T-helper 2 cell (primary cell): ENCODE measurements at places on chromosomes 6 and 20.

- no peak for DNase-seq
These were observed 95.4 kb upstream of the NKX2-2 start for GRCh38 chr20:21609221-21609620.

GRCh38 chr6:4775494-4776130 lies 592 bp upstream of the CDYL start:
- DNase-seq, result peak; percentile 57

GRCh38 chr20:17197041-17197440 lies 29.8 kb upstream of the PCSK2 start:
- DNase-seq, result no peak

DNA sequence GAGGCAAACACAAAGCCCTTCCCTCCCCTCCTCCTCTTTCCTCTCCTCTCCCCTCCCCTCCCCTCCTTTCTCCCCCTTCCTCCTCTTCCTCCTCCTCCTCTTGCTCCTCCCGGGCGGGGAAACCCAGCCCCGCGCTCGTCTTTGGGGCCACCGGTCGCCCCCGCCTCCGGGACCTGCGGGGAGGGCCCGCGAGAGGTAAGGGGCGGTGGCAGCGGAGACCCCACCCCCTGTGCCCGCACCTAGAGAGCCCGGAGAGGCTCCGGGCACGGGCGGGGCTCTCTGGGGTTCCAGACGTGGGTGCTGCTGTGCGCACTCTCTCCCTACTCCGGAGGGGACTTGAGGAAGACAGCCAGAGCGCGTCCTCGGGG lies at the start of gene RIN2:
Gene RIN2, plus strand, starts transcription at position 126 of the 368 bp plus-strand sequence. CDS start 131,344 bp downstream, outside the sequence.
- DNase-seq, result no peak

GRCh38 chr20:24955045-24955444 lies 6.0 kb downstream of the CST7 start:
- DNase-seq, result no peak

GRCh38 chr20:57198132-57199072 lies 68.0 kb downstream of the BMP7 start:
- DNase-seq, result no peak

DNA sequence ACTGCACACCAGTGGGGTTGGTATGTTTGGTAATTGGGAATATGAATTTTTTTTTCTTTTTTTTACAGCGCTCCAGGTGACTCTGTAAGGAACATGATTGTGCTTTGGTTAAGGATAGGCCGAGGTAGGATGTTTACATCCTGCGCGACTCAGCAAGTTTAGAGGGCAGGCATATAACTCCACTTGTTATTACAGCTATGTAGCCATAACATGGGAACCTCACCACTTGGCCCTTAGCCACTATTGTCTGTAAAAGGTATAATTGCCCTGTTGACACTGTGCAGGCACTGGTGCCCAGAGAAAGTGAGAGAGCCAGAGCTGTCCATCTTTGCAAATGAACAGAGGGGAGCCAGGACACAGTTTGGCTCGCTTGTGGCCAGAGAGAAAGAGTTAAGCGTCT lies 172.9 kb downstream of the MCHR2 start:
- DNase-seq, result no peak

DNA sequence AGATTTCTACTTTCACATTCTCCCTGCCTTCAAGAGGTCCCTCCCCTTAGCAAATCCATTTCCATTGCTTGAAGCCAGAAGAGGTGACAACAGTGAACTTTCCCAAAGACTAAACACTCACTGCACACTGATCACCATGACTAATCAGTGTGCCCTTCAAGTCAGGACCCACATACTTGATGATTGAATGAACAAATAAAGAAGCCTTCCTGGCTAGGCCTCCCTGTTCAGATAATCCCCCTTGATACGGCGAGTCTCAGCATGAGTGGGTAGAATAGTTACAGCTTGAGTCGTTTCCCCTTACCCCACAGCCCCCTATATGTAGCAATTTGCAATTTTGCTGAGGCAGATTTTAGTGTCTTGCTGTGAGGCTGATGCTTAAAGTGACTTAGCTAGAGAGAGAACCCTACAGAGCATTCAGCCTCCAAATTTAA lies 102.2 kb downstream of the UNC5CL start:
- no peak for DNase-seq

DNA sequence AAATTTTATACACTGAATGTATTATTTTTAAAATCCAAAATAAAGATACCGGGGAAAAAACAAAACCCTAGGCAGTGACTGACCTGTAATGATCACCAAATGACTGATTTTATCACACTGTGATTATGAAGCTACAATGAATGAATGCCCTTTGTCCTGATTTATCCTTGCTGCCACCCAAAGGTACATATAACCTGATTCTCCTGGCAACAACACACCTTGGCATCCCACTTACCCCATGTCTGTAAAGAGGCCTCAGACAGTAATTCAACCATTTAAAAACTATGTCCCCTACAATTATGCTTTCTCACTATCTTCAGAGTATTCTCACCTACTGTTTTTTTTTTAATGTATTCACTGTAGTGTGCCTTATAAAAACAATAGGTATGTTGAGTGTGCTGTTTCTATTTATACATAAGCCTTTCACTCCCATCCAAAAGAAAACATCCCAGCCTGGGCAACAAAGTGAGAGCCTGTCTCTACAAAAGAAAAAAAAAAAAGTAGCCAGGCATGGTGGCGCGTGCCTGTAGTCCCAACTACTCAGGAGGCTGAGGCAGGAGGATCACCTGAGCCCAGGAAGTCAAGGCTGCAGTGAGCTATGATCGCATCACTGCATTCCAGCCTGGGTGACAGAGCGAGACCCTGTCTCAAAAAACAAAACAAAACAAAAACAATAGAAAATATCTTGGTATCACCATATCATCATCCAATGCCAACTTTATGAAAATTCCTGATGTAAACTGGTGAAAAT lies 21.7 kb downstream of the B4GALT5 start:
- no peak for DNase-seq

- DNase-seq, result no peak
These were observed 31.2 kb upstream of the POPDC3 start for GRCh38 chr6:105210932-105211531.
